Activated CD8-positive, alpha-beta memory T cell treated with anti-CD3 and anti-CD28 coated beads for 1 hour (primary cell): ENCODE measurements at places on chromosomes 6 and 20.
A peak's percentile ranks its signal among the peaks of the same experiment; 100 is the strongest.

DNA sequence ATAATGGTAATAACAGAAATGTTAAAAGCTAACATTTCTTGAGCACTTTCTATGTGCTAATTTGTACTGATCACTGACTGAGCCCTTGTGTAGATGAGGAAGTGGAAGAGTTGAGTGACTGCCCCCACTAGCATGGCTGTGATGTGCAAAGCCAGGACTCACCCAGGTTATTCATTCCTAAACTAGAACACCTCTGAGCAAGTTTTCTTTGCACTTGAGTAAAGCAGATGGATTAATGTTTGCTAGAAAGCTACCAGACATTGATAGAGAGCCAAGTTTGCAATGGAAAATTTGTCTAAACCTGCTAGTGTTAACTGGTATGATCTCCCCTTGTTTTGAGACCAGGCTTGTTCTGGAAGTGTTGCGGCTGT, 467.4 kb upstream of the PLCB4 start:
- DNase-seq, result no peak

DNA sequence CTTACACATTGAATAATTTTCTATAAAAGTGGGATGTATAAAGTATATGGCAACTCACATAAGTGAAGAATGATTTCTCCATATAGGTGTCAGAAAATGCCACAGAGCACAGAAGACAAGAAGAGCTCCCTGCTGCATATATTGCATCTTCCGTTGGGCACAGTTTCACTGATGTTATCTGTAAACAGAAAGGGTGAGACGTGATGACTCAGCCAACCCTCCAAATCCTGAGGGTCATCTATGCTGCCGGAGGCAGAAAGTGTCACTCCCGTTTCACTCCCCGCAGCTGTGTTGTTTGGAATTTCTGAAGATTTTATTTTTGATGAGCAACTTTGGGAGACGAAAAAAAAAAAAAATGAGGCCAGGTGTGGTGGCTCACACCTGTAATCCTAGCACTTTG, 644.1 kb downstream of the C6orf118 start:
- no peak for DNase-seq

DNA sequence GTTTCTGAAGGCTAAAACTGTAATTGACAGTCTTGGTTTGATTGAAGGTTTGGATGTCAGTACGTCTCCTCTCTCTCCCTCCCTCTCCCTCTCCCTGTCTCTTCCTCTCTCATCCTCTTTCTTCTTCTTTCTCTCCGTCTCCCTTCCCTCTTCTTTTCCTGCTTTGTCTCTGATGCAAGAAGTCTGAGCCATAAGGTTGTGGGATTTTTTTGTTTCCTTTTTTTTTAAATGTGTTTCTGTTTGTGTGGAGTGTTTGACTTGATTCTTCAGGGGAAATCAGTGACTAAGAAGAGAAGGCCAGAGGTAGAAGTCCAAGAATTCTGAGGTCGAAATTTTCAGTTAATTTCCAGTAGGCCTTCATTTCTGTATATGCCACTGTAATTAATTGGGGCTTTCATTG, 111.9 kb downstream of the FOXO3 start:
- no peak for DNase-seq

- no peak for DNase-seq
Observed at GRCh38 chr6:170462366-170463020, 90.6 kb downstream of the PSMB1 start.

GRCh38 chr6:168884050-168884645, 369.5 kb downstream of the THBS2 start:
- DNase-seq, result no peak

DNA sequence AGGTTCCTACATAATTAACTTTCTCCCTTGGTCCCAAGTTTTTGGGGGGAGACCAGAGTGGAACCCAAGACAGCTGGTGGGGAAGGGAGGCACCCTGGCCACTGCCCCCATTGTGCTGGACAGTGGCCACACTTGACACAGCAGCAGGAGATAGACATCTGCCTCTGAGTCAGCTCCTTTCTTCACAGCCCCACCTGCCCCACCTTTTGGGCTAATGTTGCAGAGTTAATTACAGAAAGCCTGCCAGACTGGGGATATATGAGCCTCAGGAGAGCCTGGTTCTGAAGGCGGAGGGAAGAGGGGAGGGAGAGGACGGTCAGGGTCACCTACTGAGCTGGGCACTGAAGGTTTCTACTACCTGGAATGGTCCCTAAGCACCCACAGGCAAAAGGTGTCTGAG, 50.6 kb downstream of the MAFB start:
- DNase-seq, result no peak

GRCh38 chr20:57397693-57398108, 6.5 kb downstream of the RBM38 start:
- DNase-seq, result peak; percentile 44
